A673 (cell line): ENCODE measurements at places on chromosomes 7 and 10.

GRCh38 chr10:73910764-73911552 is at the start of gene PLAU:
PLAU (plus strand) TSS chr10:73911132; CDS start chr10:73911556, 424 bp downstream.
- peak; percentile 55 for DNase-seq

DNA sequence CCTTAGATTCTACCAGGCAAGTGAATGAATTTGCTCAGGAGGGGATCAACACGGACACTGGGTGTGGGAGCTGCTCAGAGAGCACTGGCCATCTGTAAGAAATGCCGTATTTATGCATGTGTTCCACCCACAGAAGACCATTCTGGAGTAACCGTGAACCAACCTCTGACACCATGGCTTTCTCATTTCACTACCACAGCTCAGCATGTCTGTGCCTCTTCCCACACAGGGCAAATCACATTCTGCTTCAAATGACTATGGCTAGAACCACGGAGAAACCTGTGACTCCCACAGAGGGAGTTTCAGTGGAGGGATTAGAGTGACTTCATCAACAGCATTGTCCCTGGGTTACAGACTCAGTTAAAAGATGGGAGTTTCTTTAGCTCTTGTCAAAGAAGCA is 893.4 kb downstream of the XPNPEP1 start:
- no peak for DNase-seq

- DNase-seq: no peak
Measured at GRCh38 chr7:151768805-151769187, 108.1 kb downstream of the PRKAG2 start.

- DNase-seq: no peak
Measured at GRCh38 chr7:69245646-69246045, 352.6 kb upstream of the AUTS2 start.

- DNase-seq: no peak
Measured at GRCh38 chr10:82277591-82277990, 402.6 kb downstream of the NRG3 start.

DNA sequence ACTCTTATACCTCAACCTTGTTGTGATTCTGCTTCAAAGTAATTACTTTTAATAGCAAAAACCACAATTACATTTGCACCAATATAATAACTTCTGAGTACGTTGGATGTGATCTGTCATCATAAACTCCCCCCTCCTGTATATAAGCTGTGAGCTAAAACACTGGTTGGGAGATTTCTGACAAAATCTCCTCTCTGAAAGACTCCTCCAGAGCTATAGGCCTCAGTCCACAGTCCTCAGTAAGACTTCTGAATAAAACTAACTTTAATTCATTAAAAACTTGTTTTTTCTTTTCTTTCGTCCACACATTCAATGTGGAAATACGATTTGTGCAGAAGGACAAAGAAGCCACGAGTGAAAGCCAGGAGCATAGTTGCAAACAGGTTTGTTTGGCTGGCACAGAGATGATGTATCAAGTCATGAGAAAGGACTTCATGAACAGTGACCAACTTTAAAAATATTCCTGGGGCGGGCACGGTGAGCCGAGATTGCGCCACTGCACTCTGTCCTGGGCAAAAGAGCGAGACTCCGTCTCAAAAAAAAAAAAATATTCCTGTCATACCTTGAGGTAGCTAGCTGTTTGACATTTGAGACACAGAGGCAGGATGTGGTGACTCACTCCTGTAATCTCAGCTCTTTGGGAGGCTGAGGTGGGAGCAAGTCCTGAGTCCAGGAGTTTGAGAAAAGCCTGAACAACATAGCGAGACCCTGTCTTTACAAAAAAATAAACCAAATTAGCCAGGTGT is 91.1 kb upstream of the ARHGAP21 start:
- DNase-seq: no peak

DNA sequence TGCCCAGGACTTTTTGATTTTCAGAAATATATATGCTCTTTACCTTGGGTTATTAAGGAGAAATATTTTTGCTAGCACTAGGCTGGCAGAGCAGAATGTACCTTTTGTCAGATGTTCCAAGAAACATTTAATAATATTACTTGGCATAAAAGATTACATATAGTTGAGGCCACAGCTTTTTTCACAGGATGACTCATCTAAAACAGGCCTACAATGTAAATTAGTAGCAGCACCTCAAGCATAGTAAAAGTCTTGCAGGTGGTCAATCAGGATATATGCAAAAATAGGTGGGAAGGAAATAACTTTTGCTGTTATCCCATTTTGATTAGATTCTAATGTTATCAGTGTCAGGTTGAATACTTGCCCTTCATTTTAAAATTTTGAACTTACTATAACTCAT is 14.9 kb upstream of the ITGB1 start:
- DNase-seq: no peak

DNA sequence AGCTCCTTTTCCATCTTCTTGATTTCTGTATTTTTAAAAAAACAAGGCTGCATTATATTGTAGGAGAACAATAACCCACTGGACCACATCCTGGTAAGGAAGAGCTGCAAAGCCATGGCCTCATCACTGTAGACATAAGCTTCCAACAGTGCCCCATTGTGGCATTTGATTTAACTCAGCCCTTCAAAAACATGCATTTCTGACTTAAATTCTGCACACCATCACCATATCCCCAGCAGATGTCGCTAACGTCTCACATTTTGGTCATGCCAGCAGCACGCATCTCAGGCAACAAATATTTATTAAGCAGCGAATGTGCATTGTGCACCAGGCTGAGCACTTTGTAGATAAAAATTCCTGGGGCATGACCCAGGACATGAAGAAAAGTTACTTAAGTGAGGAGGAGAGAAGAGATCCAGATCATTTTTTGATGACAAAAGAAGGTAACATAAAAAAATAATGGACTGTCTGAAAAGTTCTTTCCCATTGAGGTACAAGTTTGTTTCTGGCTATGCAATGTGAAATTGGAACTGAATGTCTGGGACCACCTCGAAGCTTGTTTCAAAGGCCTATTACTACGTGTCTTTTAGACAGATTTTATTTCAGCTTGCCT is 164.6 kb upstream of the CDCA7L start:
- DNase-seq: peak; percentile 92

- DNase-seq: no peak
Measured at GRCh38 chr7:584122-584465, 64.4 kb upstream of the PDGFA start.

- DNase-seq: no peak
Measured at GRCh38 chr7:14158111-14158510, 168.6 kb upstream of the ETV1 start.

GRCh38 chr10:62010366-62010765 is 108.9 kb downstream of the ARID5B start:
- DNase-seq: no peak

GRCh38 chr7:92088266-92088665 is 46.0 kb downstream of the CYP51A1 start:
- no peak for DNase-seq

DNA sequence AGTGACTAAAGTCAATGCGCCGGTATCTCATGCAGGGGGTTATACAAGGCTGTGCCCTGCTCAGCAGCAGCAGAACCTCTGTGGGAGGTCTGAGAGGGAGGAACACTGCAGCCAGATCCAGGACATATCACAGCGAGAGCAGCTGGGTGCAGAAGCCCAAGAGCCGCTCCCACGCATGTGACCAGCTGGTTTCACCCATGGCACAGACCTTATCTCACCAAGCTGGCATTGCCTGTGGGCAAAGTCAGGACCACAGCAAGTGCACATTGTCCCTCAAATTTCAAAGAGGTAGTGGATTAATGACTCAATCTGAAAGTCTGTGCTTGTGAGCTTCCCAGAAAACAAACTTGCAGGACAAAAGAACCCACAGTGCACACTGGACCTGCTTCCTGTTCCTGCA is 31.6 kb upstream of the AKR1C1 start:
- no peak for DNase-seq

DNA sequence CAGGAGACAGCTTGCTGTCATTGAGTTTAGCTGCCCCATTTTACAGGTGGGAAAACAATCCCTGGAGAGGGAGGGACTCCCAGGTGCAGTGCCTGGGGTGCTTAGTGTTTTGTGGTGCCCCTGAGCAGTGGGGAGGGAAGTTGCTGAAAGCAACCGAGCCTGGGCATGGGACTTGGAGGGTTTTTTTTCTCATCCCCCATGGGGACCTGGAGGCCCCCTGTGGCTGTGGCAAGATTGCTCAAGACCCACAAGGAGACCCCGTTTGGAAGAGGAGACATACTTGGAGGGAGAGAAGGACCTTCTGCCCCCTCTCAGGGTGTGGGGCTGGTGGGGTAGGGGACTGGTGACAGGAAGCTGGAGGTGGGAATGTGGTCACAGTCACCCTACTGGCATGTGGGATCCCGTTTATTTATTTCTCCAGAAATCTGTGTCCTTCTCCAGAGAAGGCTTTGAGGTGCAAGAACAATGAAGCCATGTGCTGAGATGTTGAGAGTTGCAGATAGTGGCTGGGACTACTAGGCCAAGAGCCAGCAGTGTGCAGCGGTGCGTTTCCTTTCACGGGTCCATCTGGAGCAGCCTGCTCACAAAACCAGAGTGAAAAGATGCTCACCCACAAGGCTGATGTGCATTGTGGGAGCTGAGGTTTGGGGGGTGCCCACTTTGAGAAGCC is 21.5 kb downstream of the ZMIZ1 start:
- DNase-seq: peak; percentile 48

- DNase-seq: no peak
Measured at GRCh38 chr7:55521512-55521911, 50.8 kb downstream of the VOPP1 start.
